Left lung (tissue), 14 donors: ENCODE measurements at places on chromosomes 16 and 17.

- no peak for DNase-seq
Measured at GRCh38 chr17:7880076-7880868, 8.3 kb upstream of the CHD3 start.

GRCh38 chr16:46813611-46814010 lies 17.4 kb downstream of the C16orf87 start:
- DNase-seq = no peak

DNA sequence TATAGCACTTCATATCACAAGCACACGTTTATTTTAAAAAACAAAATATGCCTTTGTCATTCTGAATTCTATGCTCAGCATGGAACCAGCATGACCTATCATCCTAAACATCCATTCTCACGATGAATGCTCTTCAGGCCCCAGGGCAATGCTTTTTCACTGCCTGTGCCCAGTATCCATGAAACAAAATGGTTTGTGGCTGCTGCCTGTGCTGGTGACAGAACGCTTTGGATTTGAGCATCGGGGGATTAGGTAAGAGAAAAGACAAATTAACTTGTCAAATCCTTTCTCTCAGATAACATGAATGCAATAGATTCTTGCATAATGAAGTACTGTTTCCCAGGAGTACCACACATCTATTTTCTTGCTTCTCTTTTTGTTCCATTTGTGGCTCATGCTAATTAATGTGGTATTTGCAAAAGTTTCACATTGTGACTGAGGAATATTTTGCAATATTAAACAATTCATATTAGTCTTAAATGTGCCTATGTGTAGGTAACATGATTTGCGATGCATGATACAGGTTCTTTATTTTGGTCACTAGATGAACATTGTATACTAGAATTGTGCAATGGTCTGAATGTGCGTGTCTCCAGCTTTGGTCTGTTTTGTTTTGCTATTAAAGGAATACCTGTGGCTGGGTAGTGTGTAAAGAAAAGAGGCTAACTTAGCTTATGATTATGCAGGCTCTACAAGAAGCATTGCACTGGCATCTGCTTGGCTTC lies 25.8 kb upstream of the SRSF1 start:
- DNase-seq = no peak

- no peak for DNase-seq
Measured at GRCh38 chr17:61209106-61209439, 190.6 kb upstream of the TBX2 start.

DNA sequence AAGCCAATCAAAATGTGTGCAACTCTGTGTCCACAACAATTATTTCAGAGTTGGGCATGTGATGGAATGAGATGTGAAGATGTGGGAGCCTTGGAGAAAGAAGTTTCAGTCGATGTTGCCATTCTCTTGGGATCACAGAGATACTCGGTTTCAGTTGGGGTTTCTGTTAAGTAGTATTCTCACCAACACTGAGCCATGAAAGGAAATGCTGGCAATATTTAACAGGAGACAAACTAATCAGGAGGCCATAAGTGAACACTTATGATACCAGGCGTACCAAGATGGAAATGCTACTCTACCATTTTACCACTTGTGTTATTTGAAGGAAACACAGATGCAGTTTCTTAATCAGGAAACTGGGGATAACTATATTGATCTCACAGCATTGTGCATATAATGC lies 53.3 kb upstream of the NUDT7 start:
- DNase-seq = no peak
